Left forelimb (tissue), 1 donor: ENCODE measurements at places on chromosomes 13 and 19.
A peak's percentile ranks its signal among the peaks of the same experiment; 100 is the strongest.

DNA sequence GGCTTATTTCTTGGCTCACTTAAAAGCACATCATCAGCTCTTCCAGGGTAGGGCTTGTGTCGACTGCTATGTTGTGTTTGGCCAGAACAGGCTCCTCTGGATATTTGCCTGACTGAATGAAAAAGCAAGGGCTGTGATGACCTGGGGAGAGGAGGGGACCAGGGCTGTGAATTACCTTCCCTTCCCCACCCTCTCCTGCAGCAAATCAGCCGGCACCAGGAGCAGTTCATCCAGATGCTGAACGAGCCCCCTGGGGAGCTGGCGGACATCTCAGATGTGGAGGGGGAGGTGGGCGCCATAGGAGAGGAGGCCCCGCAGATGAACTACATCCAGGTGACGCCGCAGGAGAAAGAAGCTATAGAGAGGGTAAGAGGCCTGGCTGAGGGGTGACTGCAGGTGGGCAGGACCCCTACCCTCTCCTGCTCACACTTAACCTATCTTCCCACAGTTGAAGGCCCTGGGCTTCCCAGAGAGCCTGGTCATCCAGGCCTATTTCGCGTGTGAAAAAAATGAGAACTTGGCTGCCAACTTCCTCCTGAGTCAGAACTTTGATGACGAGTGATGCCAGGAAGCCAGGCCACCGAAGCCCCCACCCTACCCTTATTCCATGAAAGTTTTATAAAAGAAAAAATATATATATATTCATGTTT is 4.4 kb downstream of the GADD45GIP1 start:
- DNase-seq: no peak

- DNase-seq: no peak
Measured at GRCh38 chr13:97561182-97561581, 127.2 kb downstream of the RAP2A start.

DNA sequence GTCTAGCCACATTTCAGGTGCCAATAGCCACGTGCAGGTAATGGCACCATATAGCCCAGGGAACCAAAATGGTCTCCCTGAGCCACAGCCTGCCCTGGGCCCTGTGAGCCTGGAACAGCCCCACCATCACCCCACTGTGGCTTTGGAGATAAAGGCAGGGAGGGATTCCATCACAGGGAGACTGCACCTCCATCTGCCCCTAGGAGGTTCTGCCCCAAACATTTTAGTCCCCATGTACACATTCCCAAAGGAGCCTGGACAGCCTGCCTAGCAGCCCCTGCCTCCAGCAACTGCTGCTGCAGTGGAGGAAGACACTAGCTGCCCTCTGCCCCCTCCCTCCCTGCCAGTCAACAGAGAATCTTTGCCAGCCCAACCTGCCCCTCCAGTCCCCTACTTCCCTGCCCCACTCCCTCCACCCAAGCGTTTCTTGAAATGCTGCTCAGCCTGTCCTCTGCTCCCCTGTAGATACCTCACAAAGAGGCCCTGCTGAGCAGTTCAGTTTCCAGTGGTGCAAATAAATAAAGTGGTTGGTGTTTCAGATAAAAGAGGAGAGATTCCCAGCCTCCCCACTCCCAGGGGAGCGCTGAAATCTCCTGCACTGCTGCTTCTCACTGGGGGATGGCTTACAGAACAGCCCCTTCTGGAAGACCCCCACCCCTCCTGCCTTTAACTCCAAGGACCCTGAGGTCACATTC is 921.8 kb downstream of the UQCRFS1 start:
- no peak for DNase-seq

DNA sequence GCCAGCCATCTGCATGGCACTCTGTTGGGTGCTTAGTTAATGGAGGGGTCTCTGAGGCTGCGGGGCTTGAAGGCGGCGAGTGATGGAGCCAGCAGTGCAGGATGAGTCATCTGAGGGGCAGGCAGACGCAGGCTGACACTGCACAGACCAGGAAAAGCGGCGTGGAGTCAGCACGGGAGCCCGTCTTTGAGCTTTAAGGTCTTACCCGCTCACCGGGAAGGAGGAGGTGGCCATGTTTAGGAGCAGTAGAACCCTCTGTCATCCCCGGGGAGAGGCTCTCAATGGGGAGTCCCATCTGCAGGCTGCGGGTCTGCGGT is 13.1 kb downstream of the NAXD start:
- no peak for DNase-seq

- no peak for DNase-seq
Measured at GRCh38 chr19:10929402-10929794, 787 bp downstream of the TIMM29 start.

DNA sequence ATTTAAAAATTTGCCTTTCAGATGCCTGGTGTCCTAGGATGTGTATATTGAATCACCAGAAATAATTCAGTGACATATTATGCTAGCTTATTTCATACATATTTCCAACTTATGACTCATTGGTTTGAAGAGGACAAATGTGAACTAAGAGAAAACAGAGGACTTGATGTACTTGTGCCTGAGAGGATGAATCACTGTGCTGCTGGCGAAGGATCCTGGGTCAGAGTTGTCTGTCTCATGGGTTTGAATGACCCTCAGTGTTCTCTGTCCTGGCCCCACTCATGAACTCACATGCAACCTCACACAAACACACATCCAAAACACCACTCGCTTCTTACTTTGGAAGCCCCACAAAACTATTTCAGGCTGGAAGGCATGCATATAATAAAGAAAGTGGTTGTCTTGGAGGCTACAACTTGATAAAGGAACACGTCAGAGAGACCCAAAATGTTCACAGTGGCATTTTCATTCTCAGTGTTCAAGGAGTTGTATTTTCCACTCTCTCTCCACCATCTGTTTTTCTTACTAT is 129.0 kb upstream of the SPRY2 start:
- peak; percentile 71 for DNase-seq

- DNase-seq: no peak
Measured at GRCh38 chr13:112510002-112510780, 77.8 kb downstream of the TUBGCP3 start.

- no peak for DNase-seq
Measured at GRCh38 chr13:79485014-79485811, 4.3 kb downstream of the NDFIP2 start.

GRCh38 chr13:52353193-52353592 is 52.8 kb downstream of the THSD1 start:
- DNase-seq: no peak

- DNase-seq: no peak
Measured at GRCh38 chr13:25286308-25286968, 850 bp downstream of the MTMR6 start.

GRCh38 chr13:86757236-86757978 is 913.8 kb upstream of the SLITRK5 start:
- DNase-seq: no peak

- no peak for DNase-seq
Measured at GRCh38 chr13:62168891-62169290, 753.2 kb upstream of the PCDH20 start.

GRCh38 chr13:72565893-72566292 is 161.5 kb downstream of the MZT1 start:
- DNase-seq: no peak

DNA sequence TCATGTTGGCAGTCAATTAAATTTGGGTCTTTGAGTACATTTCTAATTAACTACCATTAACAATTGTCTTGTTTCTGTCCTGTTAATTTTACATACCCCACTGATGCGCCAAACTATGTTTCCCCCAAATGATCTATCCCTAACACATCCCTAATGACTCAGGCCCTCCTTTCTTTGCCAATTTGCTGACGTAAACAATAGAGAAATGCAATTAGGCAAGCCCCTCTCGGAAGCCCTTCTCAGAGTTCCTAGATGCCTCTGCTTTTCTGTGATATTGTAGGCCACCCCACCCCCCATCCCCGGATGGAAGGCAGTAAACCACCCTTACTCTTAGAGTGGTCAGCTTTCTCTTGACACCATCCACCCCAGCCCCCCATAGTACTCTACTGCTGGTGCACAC is 74.2 kb downstream of the FLT1 start:
- no peak for DNase-seq

DNA sequence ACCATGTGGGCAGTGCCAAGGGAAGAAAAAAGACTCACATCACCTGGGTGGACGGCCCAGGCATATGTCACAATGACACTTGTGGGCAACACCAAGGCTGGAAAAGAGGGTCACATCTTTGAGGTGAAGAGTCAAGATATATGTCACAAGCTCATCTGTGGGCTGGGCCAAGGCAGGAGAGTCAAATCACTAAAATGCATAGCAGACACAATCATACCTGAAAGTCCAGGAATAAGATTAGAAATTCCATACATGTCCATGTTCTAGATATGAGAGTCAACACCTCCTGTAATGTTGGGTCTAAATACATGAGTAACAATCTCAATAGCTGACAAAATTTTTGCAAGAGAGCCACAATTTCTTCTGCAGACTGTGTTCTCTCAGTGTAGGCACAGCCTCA is 145.0 kb downstream of the ZNF675 start:
- no peak for DNase-seq

DNA sequence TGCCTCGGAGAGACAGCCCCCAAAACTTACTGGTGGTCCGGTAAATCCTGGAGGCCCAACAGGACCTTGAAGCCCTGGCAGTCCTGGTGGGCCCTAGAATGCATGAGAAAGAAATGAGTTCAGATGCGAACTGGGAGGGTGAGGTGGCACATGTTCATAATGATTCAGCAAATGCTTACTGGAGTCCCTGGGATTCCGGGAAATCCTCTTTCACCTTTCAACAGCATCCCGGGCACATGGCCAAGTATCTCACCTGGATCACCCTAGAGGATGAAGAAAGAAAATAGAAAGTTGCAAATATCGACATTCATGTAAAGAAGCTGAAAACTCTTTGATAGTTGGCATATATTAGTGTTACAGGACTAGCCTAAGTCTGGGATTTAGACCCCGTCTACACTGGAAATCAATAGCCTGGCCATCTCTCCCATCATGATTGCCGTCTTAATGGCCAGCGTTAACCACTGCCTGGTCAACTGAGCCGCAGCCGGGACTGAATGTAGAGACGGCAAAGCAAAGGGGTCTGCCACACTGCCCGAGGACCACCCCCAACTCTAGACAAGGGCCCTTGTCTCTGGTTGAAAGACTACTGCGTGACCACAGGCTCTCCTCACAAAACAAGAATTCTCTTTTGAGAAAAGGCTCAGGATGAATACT is 96.9 kb downstream of the COL4A1 start:
- DNase-seq: no peak

DNA sequence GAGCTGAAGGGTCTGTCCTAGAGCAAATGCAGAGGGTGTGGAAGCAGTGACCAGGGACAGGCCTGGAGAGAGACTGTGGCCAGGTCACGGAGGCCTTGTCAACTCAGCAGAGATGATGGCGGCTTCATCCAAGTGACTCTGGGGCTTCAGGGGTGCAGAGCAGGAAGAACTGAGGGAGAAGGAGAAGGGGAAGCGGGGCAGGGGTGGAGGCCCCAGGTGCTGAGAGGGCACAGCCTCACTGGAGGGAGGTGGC is 299.1 kb downstream of the ZNF536 start:
- DNase-seq: peak; percentile 63

- no peak for DNase-seq
Measured at GRCh38 chr19:900043-900301, 6.7 kb downstream of the RNU6-9 start.

DNA sequence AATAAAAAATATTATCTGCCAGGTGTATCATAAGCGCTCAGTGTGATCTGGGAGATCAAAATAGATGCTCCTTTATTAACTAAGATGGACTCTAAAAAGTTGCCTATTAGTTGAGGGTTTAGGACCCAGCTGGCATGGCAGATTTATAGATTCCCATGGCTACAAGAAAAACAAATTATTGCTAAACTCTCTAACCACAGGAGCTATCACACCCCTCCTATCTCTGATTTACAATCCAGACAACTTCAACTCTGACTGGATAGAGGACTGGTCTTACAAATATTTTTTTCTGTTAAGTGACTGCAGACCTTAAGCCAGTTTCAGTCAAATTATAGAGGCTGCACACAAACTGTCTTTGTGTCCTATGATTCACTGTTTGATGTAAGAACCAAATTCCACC is 45.4 kb upstream of the MYCBP2 start:
- DNase-seq: no peak

DNA sequence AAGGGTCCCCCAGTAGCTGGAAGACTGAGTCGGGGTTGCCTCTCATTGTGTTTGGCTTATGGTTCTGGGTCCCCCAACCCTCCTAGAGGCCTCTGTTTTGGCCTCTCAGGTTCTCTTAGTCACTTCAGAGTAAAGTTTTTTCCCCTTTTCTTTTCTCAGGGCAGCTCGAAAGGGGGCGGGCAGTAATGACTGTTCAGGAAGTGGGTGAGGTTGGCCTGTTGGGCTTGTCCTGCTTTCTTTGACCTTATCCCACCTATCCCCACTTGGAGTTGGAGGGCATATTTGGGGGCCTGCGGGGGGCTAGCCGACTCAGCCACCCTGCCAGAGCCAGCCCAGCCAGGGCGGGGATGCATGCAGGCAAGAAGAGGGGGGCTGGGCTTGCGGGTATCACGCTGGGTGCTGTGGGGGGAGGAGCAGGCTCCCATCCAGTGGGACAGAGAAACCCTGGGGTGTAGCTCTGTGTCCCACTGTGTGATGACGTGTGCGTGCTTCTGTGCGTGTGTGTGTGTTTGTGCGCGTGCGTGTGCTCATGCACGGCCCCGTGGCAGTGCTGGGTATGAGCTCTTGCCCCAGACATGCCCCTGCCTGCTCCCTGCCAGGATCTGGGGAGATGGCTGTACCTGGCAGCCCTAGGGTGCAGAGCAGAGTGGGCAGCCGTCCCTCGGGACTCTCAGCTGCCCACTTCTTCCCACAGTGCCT is 1.4 kb downstream of the CIC start:
- no peak for DNase-seq

- DNase-seq: no peak
Measured at GRCh38 chr13:37450276-37450675, 148.3 kb downstream of the POSTN start.

GRCh38 chr19:33641261-33641660 is 19.5 kb downstream of the CHST8 start:
- DNase-seq: no peak

DNA sequence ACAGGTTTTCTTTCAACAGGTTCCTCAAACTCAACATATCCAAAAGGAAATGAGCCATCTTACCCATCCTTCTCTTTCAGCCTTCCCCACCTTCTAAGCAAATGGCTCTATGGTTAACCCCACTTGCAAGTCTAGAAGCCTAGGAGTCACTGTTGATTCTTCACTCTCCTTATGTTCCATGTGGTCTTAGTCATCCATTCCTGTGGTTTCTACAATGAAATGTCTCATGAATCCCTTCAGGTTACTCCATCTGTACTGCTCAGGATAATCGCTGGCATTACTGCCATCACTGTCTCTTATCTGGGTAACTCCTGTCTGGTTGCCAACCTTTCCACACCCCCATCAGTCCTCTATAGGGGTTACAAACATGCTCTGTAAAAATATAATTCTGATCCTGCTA is 381.3 kb downstream of the ENOX1 start:
- DNase-seq: no peak

DNA sequence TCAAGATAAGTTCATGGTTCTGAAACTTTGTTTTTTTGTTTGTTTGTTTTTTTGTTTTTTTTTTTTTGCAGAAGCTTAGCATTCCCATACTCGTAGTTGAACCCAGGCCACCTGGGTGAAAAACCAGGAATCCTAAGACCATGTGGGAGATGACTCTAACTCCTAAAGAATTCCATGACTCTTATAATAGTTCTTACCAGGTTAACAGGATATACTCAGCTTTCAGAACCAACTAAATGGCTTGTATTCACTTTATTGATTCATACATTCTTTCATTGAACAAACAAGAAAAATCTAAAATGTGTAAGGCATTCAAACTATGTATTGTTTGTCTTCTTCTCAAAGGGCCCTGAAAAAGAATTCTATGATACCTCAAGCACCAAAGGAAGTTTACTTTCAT is 40.5 kb upstream of the KLF5 start:
- no peak for DNase-seq
